ENCODE measurements at places on chromosomes 6 and 20.

GRCh38 chr6:132365281-132365907 is 35.9 kb downstream of the MOXD1 start:
- DNase-seq: peak; percentile 20

GRCh38 chr20:55415567-55416142 is 589.7 kb downstream of the CBLN4 start:
- no peak for DNase-seq

DNA sequence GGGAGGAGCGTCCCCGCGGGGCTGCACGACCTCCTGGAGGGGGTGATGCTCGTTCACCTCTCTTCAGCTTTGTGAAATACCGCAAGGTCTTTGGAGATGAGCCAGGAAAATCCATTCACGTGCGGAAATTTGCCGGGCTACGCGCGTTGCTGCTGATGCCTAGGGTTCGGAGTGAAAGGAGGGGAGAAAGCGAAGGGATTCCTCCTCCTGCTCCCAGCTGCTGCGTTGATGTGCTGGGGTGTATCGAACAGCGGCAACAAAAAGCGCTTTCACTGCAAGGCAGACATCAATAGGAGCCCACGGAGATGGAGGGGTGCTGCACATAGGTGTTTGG is 391 bp upstream of the B3GAT2 start:
- DNase-seq: no peak

DNA sequence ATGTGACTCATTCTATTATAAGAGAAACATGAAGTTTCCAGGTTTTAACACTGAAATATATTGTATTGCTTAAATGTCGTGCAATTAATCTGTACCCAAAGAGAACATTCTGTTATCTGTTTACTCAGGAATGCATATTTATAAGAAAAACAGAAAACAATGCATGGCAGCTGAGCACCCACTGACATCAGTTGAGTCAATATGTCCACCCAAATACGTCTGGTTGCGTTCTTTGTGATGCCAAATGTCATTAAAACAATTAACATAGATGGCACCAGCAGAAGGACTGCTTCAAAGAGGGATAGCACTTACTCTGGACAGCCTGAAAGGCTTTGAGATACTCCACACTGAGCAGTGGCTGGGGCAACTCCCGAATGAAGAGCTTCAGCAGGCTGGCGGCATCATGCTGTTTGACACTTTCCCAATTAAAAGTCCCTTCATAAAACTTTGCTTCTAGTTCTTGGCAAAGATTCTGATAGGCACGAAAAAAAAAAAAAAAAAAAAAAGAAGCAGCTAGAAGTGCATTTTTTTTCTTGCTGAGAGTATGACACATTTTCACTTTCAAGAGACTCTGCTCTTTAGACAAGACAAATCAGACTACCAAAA is 102.3 kb downstream of the ARHGAP18 start:
- no peak for DNase-seq

GRCh38 chr6:9136141-9136822 is 700.9 kb upstream of the SLC35B3 start:
- DNase-seq: no peak

- no peak for DNase-seq
Observed at GRCh38 chr6:4397307-4397706, 261.9 kb upstream of the ECI2 start.

DNA sequence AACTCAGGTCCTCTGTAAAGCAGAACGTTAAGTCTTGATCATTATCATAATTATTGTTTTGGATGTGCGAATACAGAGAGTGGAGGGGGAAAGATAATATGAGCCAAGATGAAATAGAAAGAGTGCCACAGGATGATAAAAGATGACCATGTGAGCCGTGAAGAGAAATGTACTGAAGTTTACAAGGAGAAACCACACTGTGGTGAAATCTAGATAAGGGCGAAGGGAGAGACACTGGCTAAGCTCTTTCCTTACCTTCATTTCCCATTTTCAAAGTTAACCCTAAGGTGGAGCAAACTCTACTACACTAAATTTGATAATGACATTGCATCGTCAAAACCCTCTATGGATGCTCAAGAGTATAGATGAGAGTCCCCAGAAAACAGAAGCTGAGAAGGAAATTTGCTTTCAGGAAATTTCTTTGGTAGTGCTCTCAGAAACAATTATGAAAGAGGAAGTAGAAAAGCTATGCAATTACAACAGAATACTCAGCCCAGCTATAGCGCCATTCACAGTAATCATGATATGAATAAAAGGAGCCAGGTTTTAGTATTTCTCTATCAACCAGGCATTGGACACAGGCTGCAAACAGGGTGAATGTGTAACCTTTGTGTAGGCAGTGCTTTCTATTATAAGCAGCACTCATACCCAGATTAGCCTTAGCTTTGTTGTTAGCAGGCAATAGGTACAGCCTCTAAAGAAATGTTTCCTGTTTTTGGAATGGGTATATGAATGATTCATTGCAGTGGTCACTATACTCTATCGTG is 1080.7 kb downstream of the GRIK2 start:
- DNase-seq: no peak

- no peak for DNase-seq
Observed at GRCh38 chr6:121711472-121711871, 276.0 kb downstream of the GJA1 start.

GRCh38 chr20:25272223-25273000 is 24.5 kb downstream of the PYGB start:
- no peak for DNase-seq

DNA sequence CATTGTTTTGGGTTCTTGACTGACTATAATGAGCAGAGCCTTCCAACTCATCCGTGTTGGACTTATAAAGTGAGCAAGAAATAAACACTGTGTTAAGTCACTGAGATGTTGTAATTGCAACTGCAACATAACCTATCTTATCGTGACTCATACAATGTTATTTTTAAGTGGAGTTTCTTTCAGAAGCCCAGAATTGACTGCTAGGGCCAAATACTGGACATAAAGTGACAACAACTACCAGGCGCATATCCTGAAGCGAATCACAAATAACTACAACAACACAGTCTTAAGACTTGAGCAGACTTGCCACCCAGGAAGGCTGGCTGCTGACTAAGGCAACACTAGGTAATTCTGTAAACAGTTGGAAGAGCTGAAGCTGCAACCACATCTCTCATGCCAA is 326.6 kb downstream of the COL12A1 start:
- DNase-seq: no peak

DNA sequence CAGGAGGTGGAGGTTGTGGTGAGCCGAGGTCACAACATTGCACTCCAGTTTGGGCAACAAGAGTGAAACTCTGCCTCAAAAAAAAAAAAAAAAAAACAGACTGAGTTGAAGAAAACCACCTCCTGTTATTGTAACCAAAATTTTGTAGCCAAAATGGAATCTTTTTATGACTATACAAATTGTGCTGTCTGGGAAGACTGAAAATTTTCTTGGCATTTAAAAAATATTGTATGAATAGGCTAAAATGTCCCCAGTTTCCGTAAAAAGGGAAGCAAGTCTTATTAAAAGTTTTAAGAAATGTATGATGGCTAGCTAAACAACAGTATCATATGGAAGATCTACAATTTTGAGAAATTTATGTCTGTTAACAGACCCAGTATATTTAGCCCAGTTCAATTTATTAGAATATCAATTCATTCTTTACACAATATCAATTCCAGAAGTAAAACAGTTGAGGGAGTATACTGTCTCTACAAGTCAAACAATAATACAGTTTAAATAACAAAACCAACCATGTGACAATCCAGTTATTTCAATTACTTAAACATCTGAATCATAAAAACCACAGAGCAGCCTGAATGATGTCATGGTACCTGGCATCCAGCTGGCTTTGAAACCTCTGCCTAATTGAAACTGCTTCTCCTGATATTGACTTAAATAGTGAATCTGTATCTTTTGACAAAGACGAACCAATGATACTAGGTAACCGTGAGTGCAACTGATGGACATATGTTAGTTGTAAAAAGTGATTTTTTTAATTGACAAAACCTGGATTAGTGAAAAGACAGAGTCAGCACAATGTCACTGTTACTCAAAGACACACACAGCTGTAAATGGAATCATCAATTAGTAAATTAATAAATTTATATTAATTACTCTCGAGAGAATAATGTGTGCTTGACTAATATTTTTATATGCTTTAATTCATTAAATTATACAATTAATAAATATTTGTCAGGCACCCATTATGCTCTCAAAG is 166.6 kb upstream of the MARCKS start:
- peak; percentile 1 for DNase-seq

GRCh38 chr20:46000262-46000996 is 8.3 kb upstream of the MMP9 start:
- no peak for DNase-seq

GRCh38 chr6:38346291-38347079 is 293.2 kb downstream of the BTBD9 start:
- no peak for DNase-seq

DNA sequence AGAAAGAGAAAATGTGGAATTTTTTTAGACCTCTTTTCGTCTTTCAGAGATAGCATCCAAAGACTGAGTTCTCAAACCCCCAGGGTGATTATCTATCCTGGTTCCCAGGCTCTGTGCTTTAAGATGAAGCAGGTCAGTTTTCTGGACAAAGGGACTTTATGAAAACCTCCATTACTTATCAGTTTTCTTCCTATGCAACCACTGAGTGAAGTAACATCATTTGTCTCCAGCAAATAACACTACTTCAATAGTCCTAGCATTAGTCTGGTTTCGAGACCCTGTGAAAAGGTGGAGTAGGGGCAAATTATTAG is 18.3 kb upstream of the HLA-DRB1 start:
- DNase-seq: no peak

DNA sequence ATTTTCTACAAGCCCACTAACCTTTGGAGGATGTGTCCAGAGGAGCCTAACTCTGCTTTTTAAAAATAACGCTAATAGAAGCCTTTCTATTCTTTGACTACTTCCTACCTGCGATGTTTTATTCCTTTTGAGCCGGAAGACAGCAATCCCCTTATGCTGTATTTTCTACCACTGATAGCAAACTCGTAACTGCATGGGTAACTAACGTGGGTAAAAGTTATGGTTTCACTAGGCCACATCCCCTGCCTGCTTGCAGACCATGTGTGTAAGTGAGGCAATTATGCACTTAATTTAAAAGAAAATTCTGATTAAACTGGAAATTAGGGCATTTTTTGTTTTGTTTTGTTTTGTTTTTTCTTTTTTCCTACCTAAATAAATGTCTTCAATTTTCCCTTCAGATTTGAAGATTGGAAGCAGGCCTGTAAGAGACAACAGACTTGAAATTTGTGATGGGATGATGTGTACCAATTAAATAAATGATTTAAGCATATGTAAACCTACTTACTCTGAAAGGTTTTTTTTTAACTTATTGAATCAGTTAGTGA is 931 bp downstream of the UFL1 start:
- DNase-seq: peak; percentile 68

DNA sequence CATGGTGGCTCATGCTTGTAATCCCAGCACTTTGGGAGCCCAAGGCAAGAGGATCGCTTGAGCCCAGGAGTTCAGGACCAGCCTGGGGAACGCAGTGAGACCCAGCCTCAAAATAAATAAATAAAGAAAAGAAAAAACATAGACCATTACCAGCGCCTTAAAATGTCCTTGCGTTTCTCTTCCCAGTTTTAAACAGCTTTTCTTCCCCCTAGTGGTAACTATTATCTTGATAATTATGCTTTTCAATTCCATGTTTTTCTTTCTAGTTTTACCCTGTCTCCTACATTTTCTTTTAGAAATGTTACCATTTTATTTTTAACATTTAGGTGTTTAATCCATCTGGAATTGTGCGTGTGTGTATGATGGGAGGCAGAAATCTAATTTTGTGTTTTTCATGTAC is 24.4 kb downstream of the DNAH8 start:
- no peak for DNase-seq

- DNase-seq: no peak
Observed at GRCh38 chr6:54135665-54136369, 24.6 kb downstream of the MLIP start.

DNA sequence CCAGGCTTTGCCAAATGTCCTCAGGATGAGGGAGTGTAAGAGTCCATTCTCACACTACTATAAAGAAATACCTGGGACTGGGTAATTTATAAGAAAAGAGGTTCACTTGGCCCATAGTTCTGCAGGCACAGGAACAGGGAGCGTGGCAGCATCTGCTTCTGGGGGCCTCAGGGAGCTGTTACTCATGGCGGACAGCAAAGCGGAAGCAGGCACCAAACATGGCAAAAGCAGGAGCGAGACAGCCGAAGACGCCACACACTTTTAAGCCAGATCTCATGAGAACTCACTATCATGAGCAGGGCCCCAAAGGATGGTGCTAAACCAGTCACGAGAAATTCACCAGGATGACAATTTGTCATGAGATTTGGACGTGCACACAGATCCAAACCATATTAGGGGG is 22.8 kb downstream of the FAM50B start:
- DNase-seq: no peak

- DNase-seq: no peak
Observed at GRCh38 chr6:133854364-133855275, 34.3 kb upstream of the TCF21 start.

GRCh38 chr6:33702345-33702977 is 9.0 kb downstream of the UQCC2 start:
- DNase-seq: no peak

Data from CD4-positive, CD25-positive, alpha-beta regulatory T cell (primary cell).